ENCODE measurements at places on chromosomes 3 and 15.

DNA sequence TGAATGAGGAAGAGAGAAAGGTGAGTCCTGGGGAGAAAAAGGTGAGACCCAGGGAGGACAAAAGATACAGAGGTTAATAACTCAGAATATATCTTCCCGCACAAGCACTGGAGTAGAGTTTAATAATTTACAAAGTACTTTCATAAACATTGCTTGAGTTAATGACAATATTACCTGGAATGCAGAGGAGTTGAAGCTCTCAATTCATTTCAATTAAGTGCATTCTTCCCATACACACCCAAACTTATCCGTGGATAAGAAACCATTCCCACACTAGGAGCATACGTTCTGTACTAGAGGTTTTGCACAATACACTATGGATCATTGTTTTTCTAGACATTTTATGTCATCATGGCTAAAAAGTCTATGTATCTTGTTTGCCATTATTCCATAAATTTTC, 23.3 kb upstream of the KNG1 start:
- DNase-seq: no peak

DNA sequence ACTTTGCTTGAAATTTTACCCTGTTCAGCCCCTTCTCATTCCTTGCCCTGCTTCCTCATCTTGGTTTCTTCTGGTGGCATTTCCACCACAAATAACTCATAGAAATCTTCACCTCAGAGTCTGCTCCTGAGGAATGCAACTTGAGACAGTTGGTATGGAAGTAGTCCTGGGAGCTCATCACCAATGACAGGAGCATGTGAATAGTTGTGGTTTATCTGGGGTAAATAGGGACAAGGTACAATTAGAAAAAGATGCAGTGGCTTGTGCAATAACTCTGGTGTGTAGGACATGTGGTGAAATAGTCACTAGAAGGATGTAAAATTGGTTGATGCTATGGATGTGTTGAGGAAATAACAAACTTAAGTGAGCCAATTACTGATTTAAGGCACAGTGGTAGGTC, 72.7 kb upstream of the CHRNA7 start:
- DNase-seq: no peak

GRCh38 chr15:61141497-61142125, 87.5 kb downstream of the RORA start:
- DNase-seq: no peak

DNA sequence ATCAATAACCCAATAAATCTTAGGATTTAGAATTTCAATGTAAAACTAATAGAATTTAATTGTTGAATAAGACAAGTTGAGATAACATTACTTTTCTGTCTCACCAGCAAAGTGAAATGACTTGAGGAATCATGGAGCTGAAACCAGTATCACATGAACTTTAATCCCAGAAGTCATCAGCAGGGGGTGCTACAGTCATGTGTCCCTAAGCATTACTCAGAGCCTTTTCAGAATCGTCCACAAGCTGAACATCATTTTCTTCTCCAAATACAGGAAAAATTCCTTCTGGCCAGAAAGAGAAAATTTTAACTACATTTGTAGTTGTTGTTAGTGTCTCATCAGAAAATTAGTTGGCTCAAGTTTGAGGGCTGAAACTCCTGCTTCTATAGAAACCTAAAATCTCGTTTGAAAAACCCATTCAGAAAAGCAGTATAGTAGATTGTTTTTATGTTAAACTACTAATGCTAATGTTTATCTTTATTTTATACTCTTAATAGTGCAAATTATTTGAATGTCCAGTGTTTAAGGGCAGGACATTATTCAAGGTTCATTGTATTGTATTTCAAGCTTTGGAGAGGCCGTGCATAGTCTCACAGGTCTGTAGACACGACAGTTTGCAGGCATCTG, 384.1 kb downstream of the PLOD2 start:
- peak; percentile 30 for DNase-seq

DNA sequence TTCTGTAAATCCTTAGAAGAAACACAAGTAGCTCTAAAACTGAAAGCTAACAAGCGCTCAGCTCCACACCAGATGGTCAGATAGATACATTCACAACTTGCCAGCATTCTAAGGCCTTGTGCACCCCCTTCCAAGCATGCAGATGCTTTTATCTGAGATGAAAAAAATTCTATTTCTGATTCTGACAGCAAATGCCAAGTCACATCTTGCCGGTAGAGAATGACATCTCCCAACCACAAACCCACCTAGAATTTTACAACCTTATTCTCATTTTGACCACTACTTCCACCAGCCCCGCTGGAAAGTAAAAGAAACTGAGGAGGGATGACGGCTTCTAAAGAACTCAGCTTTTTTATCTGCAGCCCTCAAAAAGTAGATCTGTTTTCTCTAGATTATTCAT, 57.7 kb downstream of the SUMF1 start:
- DNase-seq: peak; percentile 63

DNA sequence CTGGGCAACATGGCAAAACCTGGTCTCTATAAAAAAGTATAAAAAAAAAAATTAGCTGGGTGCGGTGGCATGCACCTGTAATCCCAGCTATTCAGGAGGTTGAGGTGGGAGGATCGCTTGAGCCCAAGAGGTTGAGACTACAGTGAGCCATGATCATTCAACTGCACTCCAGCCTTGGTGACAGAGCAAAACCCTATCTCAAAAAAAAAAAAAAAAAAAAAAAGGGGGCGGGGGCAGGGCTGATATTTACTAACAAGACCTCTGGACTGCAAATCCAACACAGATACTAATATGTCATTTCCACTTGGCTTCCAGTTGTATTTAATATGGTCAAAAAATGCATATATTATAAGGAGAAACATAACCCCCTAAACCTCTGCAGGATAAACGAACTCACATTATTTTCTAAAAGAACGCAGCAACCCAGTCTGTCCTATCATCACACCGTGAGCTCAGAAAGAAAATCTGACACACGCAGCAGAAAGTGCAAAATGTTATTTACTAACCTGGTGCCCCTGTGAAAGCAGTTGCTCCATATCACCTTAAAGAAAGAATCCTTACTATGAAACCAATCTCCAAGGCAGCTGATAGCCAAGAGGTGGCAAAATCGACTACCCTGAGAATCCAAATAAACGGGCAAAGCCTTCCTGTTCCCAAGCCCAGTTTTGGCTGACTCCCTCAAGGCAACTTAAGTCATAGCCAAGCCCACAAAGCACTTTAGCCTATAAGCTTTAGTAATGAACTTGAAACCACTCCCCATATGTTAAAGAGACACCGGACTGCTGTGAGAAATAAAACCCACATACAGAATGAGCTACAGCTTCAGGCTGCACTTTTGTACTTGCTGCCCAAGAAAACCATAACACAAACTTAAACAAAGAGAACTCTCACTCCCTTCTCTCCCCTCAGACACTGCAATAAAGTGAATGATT, 39.3 kb downstream of the PLD1 start:
- no peak for DNase-seq

- no peak for DNase-seq
These were observed 44.8 kb upstream of the KCNH8 start for GRCh38 chr3:19103510-19103909.

GRCh38 chr3:44120721-44121582, 120.7 kb upstream of the TOPAZ1 start:
- no peak for DNase-seq

DNA sequence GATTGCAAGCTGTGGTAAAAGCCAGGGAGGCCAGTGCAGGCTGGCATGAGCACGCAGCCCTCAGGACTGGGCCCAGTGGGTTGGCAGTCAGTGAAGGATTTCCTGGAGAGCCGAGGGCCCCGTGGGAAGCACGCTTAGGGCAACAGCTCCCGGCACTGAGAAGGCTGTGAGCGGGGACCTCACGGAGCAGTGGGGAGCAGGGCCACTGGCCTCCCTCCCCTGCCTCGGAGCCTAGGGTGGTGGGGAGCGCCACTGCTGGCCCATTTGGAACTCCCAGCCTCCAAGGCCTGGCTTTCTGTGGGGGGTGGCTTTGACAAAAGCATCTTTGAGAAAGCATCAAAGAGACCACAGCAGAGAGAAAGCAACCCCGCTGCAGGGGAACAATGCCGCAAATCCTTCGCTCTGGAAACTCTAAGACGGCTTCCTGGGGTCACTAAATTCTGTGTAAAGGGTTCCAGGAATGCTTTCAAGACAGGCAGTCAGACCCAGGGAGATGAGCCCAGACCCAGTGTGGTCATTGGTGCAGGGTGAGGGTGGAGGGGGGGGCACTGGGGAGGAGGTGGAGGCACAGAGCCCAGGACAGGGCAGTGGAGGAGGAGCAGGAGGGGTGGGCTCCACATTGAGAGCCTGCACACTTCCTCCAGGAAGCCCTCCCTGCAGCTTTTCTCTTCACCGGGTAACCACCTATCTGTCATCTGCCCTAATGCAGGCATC, 9.5 kb upstream of the APBA2 start:
- no peak for DNase-seq

GRCh38 chr15:70650567-70651302, 112.6 kb downstream of the UACA start:
- no peak for DNase-seq

DNA sequence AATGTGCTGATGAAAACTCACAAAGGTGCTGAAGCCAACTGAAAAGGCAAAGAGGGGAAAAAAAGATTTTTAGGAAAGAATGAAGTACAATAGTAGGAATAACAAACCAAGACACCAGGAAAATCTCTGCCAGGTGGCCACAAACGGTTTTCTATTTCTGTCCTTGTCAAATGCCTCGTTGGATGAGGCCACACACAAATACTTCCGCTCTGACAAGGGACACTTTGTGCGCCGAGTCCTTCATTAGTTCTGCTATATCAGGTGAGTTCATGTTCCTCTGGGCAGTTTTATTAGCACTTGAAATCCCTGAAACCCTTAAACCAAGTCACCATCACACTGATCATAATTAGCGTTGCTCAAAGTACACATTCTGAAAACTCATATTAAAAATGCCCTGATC, 373.1 kb downstream of the VPS13C start:
- no peak for DNase-seq

DNA sequence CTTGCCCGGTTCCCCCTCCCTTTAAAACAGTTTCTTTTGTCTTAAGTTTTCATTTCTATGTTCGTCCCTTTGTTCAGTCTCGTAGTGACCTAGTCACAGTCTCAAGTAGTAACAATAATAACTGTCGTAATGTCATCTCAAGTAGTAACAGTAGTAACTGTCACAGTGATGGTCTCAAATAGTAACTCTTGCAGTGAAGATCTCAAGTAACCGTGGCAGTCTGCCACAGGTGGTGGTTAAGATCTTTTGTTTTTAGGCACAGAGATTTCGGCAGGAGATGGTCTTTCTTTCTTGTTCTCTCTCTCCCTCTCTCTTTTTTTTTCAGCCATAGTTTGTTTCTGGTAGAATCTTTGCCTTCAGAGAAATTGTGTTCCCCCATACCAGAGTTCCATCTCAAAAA, 656.0 kb upstream of the SGO1 start:
- no peak for DNase-seq

GRCh38 chr15:56342653-56343052, 22.6 kb upstream of the TEX9 start:
- no peak for DNase-seq

- no peak for DNase-seq
These were observed 8.3 kb downstream of the FES start for GRCh38 chr15:90892498-90893174.

DNA sequence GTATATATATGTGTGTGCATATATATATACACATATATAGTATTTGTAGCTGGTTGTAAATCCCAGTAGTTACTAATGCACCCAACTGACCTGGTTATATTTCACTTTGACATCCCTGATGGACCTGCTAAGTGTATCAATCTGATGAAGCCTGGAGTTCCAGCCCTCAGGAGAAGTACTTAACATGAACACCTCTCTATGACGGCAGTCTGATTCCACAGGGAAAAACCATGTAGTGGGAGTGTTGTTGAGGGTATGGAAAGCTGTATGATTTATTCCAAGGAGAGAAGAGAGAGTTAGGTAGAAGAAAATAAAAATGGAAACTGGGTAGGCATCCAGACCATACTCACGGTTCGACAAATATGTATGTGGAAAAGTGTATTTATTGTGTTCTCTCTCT, 531.2 kb upstream of the SEMA6D start:
- no peak for DNase-seq

DNA sequence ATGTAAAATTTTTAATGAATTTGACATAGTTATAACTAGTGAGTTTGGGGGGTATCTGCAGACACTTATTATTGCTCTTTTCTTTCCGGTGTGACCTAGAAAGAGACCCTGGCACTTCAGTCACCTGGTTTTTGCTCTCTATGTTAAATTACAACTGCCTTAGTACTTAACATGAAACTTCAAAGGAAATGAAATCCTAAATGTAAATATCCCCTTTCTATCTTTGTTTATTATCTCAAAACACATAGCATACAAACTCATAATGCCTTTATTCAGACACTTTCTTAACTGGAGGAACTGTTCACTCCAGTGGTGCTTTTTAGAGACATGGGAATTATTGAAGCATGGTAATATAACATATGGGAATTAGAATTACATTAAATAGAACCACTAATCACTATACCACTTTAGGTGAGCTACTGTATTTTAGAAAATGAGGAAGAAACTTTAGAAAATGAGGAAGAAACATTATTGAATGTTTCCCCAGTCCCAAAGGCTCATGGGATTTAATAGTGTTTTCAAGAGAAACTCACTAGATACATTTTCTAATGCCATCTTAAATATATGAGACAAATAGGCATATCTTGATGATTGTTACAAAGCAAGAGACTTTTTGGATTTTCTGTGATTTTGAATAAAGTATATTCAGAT, 119.5 kb upstream of the MLF1 start:
- no peak for DNase-seq

- DNase-seq: no peak
These were observed 139.3 kb downstream of the STT3B start for GRCh38 chr3:31671976-31672375.

- DNase-seq: no peak
These were observed 89.4 kb downstream of the IGF1R start for GRCh38 chr15:98737721-98738120.

DNA sequence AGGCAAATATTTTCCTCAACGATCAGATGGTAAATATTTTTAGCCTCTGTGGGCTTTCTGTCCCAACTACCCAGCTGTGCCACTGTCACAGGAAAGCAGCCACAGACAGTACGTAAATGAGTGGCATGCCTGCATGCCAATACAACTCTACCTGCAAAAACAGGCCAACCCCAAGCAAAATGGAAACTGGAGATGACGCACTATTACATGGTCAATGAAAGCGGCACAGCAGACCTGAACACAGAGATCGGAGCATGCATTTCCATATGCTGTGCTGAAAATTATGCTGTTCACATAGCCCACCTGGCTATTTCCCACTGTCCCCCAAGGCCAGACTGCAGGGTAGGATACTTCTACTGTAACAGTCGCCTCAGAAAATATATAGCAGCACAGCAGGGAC, 57.8 kb downstream of the HERC2 start:
- DNase-seq: no peak

DNA sequence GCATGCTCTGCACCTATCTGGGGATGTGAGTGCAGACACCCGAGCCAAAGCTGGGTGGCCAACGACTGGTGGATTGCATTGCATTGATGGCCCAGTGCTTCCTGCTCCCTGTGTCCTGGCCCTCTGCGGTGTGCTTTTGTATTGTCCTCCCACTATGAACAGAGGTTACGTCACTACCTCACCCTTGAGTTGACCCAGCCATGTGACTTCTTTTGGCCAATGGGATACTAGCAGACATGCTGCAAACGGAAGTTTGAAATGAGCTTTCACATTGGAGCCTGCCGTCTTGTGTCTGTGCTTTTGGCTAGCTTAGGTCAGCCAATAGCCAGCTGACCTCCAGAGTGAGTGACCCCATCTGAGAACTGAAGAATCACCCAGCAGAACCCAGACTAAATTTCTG, 15.3 kb upstream of the TBC1D21 start:
- no peak for DNase-seq

- no peak for DNase-seq
These were observed 6.7 kb downstream of the SRP14 start for GRCh38 chr15:40032125-40032839.

- DNase-seq: no peak
These were observed 61.8 kb upstream of the RBP1 start for GRCh38 chr3:139601191-139601961.
